ENCODE measurements at places on chromosomes 12 and 14.

GRCh38 chr12:54479421-54479820, 6.0 kb upstream of the GTSF1 start:
- DNase-seq, result no peak

DNA sequence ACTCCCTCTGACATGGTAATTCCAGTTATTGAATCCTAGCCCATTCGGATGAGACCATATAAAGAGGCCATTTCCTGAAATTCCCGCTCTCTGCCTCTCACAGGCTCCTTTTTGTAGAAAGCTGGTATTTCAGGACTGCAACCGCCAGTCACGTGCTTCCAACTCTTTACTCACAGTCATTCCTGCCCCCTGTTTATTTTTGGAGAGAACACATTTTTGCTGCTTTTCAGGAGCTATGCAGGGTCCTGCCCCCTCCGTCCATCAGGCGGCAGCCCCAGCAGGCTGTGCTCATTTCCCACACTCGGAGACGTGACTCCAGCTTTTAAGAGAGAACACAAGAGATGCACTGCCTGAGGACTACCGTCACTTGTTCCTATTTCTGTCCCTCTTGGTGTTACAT, 26.8 kb downstream of the IFT43 start:
- no peak for DNase-seq

- DNase-seq, result no peak
These were observed 23.2 kb upstream of the RIN3 start for GRCh38 chr14:92490239-92490959.

DNA sequence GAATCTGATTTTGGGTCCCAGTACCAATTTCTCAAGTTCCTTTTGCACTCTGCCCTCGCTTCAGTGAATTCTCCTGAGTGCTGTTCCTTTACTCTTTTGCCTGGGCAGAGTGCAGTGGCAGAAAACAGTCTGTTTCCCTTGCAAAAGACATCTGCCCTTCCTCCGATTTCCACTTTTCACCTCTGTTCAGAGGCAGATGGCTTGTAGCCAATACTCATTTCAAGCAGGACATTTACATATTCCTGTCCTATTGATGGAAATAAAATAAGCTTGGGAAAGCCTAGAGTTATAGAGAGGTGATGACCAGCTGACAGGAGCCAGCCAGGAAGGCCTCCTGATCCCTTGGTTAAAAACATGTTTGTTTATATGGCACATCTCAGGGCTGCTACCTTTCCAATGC, 111.0 kb downstream of the SLC8A3 start:
- DNase-seq, result no peak

DNA sequence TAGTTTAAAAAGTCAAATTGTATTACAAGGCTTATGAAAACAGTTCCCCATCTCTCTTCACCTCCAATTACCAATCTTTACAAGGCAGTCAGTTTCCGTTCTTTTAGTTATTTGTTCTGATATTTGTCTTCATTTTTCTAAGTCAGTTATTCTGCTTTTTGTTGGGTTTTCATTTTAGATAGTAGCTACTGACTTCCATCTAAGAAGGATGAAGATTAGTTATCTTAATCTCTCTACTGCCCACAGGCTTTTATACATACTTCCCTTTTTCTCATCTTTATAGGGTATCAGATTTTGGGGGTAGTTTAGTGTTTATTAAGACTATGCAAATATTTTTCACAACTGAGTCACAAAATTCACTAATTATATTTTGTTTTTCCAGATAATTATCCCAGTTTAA, 38.4 kb downstream of the FRS2 start:
- DNase-seq, result no peak

GRCh38 chr12:85325442-85325841, 45.4 kb downstream of the ALX1 start:
- peak; percentile 67 for DNase-seq

GRCh38 chr14:35573911-35574310, 39.9 kb downstream of the INSM2 start:
- DNase-seq, result no peak

GRCh38 chr12:6076346-6076745, 48.1 kb downstream of the VWF start:
- no peak for DNase-seq

DNA sequence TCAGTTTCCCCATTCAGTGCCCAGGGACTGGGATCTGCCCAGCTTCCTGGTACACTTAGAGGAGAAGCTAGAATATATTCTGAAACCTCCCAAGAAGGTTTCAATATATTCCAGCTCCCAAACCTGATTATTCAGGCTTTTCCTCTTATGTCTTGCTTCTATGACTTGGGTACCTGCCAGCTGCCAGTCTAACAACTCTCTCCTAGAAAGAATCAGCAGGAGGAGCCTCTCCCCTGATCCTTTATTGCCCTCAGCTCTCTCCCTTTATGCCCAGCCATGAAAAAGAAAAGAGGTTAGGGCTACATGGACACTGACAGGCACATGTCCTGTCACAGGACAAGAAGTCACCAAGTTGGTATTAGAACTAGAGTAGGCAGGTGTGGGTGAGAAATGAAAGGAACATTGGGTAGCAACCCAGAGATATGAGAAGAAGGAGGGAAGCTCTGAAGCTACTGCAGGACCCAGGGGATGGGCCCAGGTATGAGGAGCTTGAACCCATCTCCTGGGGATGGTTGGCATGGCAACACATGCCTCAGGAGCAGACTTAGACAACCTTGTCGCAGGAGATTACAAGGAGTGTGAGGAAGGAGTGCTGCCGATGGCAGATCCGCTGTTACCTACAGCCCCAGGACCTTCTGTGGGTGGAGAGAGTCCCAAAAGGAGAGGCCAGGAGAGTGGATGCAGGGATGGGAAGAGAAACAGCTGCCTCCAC, 2.0 kb upstream of the CACNB3 start:
- DNase-seq, result peak; percentile 35

GRCh38 chr14:94853920-94854319, 84.0 kb upstream of the GSC start:
- DNase-seq, result no peak

DNA sequence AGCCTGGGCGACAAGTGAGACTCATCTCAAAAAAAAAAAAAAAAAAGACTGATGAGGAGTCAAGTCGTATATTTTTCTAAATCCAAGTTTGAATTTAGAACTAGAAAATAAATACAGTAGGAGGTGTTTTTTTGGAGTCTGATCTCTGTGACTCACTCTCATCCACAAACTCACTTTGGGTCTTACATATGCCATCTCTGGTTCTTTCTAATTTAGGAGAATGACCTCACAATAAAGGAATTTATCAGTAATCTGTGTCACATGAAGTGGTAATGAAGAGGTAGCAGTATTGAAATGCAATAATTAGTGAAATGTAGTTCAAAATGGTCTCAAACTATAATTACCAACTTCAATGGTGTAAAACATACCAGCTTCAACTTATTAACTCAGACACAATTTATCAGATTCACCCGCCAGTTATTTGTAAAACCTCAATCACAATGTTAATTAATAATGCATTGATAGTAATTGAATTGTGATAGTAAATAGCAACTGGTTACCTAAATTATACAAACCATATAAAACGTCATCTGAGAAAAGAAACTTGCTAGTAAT, 4.4 kb upstream of the CFL2 start:
- DNase-seq, result no peak

- no peak for DNase-seq
These were observed 807.5 kb downstream of the VRK1 start for GRCh38 chr14:97604731-97605130.

DNA sequence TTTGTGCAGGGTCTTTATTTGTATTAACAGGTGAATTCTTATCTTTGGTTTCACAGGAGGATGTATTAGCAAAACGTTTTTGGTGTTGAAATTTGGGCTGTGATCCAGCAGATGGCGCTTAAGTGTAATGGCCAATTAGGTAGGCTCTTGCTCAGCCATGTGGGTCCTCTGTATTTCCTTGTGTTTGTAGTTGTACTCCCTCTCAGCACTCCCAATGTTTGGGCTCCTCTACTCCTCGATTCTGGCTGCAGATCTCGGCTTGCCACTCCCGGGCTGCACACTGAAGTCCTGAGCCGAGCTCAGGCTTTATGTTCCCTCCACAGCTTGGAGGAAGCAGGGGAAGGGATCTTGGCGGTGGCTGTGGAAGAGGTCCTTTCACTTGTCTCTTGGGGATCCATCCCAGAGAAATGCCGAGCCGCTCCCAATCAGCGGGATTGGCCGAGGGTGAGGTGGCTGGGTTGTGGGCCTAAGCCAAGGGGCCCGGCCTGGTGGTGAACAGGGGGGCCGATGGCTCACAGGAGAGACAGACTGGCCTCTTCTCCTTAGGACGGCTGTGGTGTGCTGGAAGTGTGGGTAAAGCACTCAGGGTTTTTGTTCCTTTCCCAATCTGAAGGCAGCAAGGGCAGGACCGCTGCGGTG, 133.7 kb downstream of the AEBP2 start:
- DNase-seq, result peak; percentile 1

DNA sequence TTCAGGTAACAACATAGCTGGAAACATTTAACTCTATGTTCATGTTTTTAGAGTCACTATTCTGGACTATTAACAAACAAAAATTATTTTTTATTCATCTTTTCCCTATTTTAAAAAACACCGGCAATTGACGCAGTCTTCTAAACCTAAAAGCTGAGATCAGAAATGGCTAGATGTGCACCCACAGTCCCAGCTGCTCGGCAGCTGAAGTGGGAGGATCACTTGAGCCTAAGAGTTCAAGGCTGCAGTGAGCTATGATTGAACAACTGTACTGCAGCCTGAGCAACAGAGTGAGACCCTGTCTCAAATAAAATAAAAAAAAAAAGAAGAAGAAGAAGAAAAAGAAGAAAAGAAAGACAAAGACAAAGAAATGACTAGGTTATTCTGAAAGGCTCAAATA, 64.5 kb downstream of the PAX9 start:
- peak; percentile 31 for DNase-seq

DNA sequence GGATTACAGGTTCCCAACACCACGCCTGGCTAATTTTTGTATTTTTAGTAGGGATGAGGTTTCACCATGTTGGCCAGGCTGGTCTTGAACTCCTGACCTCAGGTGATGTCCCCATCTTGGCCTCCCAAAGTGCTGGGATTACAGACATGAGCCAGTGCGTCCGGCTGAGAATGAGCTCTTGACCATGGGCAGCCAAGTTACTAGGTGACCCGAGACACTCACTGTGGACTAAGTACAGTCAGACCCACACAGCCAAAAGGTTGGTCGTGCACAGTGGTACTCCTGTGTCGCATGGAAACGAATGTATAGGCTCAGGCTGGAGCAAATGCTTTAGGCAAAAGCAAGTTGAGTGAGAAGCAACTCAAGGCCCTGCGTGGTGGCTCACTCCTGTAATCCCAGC, 21.0 kb downstream of the DLK1 start:
- no peak for DNase-seq

GRCh38 chr14:103879570-103880347, 32.4 kb upstream of the PPP1R13B start:
- no peak for DNase-seq

DNA sequence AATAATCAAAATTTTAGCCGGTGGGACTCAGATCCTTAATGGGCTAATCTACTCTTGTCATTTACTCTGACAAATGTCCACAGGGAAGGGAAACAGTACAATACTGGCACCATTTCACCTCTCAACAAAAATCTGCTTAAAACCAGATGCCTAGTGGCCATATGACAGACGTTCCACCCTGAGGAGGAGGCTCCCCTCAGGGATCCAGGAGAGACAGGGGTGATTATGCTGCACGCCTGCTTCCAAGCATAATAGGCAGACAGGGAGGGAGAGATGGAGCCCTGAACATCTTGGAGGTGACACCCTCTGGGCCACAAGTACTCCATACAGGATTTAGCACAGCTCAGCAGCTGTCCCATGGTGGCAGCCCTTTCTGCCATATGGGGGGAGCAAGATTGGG, 24.8 kb upstream of the AKAP6 start:
- DNase-seq, result peak; percentile 31

- DNase-seq, result no peak
These were observed 10.0 kb upstream of the GPR68 start for GRCh38 chr14:91254461-91254860.

DNA sequence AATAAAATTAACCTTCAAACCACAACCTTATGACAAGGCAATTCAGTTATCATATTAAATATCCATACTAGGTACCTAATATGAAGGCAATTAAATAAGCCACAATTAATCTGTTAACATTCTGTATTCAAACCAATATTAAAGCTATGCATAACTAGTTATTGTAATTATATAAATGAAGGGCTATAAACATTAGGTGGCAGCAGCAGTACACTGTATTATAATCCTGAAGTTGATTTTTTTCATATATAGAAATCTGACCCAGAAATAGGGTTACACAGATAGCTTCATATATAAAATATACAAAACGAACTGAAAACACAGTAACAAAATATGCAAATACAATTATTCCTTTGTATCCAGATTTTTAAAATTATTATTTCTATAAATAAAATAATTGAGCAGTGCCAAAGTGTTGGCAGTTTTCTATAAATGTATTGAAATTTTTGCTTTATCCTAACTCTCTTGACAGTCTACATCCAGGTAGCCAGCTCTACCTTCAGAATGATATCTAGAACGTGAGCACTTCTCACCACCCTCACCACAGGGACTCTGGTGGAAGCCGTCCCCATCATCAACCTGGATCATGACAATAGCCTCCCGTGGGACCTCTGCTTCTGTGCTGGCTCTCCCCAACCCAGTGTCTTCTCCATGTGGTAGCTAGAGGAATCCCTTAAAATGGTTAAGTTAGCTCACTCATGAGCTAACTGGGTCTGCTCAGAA, 136.2 kb downstream of the MED13L start:
- no peak for DNase-seq

- no peak for DNase-seq
These were observed 70.0 kb upstream of the VPS33A start for GRCh38 chr12:122336015-122336946.

DNA sequence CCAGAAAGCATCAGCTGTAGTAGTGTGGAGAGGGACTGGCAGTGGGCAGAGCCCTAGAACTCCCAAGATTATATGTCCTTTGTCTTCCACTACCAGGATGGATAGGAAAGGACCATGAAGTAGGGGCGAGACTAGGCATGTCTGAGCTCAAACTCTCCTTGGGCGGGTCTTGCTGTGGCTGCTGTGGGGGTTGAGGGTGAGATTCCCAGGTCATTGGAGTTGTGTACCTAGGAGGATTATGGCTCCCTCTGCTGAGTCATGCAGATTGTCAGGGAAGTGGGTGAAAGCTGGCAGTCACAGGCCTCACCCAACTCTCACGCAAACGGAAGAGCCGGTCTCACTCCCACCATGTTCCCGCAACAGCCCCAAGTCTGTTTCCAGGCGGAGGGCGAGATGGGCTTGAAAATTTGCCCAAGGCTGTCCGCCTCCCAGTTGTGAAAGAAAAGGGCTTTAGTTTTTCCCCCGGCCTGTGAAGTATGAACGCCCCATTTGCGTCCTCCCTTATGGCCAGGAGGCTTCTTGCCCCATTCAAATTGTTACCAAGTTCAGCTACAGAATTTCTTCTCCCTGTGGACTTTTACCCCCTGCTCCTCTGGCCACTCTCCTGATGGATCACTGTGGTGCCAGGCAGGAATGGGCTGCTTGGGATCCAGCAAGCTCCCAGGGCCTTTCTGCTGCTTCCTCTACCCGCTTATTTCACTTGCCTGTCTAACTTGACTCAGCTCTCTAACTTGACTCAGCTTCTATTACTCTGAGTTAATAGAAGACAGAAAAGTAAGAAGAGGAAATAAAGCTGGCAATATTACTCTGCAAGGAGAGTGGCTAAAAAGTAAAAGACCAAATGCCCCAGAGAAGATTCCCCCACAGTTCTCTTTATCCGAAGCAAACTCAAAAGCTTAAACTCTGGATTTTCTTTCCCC, 159.3 kb downstream of the SLC2A13 start:
- no peak for DNase-seq
